ENCODE measurements at places on chromosomes 5 and 9. TPM values are rescaled to one million over a fixed set of nuclear protein-coding genes. Genes with fewer than 3 reads are reported as not detected.
A peak's percentile ranks its signal among the peaks of the same experiment; 100 is the strongest.

CAVIN4 gene
- total RNA-seq: 8.8 TPM

DNA sequence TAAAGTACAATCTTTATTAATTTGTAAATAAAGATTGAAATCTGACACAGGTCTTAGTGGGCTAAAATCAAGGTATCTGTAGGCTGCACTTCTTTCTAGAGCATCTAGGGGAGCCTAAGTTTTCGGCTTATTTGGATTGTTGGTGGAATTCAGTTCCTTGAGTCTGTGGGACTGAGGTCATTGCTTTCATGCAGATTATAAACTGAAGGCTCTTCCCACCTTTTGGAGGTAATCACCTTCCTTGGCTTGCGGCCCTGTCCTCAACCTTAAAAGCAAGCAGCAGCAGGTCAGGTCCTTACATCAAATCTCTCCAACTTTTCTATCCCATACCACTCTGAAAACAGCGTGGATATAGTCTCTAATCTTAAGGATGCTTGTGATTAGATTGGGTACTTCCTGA is 25.9 kb downstream of the MAT2B start:
- no peaks in the 10 kb centered on the region for H3K27me3 ChIP-seq
- no peak for DNase-seq
- H3K4me3 ChIP-seq: no peak overlapping the region
- H3K27ac ChIP-seq: no peak overlapping the region
- H3K4me1 ChIP-seq: peaks cover 22% of the 10 kb centered on the region

- no peak for DNase-seq
- peaks cover 3% of the 10 kb centered on the region for H3K4me1 ChIP-seq
- H3K27ac ChIP-seq: no peak overlapping the region
- H3K4me3 ChIP-seq: no peak overlapping the region
- no peaks in the 10 kb centered on the region for H3K27me3 ChIP-seq
- no peaks in the 10 kb centered on the region for H3K36me3 ChIP-seq
Observed at GRCh38 chr5:79481574-79481973, 32.4 kb downstream of the HOMER1 start.

- peaks cover 3% of the 10 kb centered on the region for H3K36me3 ChIP-seq
- peak; percentile 74 for DNase-seq
- no peak overlapping the region for H3K4me3 ChIP-seq
- H3K4me1 ChIP-seq: no peaks in the 10 kb centered on the region
- H3K27ac ChIP-seq: no peak overlapping the region
Observed at GRCh38 chr5:12023614-12024241, 119.5 kb upstream of the CTNND2 start.

DNA sequence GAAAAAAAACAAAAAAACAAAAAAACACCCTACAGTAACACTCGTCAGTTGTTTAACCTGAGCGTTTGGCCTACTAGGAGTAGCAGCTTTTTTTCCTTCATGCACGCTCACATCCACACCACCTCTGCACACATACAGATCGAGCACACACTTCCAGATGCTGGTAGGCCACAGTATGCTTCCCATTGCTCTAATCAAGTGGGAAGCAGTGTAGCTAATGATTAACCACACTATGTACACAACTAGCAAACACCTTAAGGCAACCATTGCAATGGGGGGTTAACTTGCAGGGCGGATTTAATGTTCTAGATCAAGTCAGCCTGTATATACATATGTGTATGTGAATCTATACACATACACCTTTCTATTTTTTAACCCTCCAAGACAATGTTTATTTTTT is 65.5 kb upstream of the GLRX start:
- no peaks in the 10 kb centered on the region for H3K27me3 ChIP-seq
- H3K36me3 ChIP-seq: no peaks in the 10 kb centered on the region
- DNase-seq: no peak
- H3K4me1 ChIP-seq: peaks cover 6% of the 10 kb centered on the region
- H3K27ac ChIP-seq: no peak overlapping the region

- H3K4me3 ChIP-seq: no peak overlapping the region
- no peaks in the 10 kb centered on the region for H3K27me3 ChIP-seq
- H3K4me1 ChIP-seq: no peaks in the 10 kb centered on the region
- peak; percentile 64 for DNase-seq
Observed at GRCh38 chr5:161676103-161676502, 9.4 kb upstream of the GABRA6 start.
